ENCODE measurements at places on chromosomes 7 and 10.

DNA sequence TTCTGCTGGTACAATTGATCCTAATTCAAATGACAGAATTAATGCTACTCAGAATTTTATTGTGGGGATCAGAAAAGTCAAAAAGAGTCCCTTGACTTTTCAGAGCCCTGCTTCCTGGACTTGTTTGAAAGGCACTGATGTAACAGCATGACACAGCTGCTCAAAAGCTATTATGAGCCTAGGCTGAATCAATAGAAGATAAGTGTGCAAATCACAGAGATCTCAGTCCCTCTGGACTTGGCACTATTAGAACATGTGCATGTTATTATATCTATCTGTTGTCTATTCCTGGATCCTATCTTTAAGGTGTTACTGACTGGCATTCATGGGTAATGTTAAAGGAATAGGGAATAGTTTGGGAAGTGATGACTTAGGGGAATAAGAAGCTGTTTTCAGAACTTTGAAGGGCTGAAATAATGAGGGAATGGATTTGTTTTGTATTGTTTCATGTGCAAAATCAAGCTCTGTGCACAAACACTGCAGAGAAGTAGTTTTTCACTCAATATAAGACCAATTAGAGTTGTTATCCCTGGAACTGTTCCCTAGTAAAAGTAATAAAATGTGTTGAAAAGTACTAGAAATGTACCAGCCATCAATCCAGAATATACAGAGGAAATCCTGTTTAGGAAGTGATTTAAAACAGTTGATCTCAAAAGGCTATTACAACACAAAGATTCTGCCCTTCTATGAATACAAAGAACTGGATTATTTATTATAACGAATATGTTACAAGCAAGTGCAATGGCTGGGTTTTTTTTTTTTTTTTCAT lies 814.9 kb upstream of the C7orf33 start:
- no peak for DNase-seq

- no peak for DNase-seq
These were observed 167.9 kb downstream of the DIP2C start for GRCh38 chr10:521261-522250.

DNA sequence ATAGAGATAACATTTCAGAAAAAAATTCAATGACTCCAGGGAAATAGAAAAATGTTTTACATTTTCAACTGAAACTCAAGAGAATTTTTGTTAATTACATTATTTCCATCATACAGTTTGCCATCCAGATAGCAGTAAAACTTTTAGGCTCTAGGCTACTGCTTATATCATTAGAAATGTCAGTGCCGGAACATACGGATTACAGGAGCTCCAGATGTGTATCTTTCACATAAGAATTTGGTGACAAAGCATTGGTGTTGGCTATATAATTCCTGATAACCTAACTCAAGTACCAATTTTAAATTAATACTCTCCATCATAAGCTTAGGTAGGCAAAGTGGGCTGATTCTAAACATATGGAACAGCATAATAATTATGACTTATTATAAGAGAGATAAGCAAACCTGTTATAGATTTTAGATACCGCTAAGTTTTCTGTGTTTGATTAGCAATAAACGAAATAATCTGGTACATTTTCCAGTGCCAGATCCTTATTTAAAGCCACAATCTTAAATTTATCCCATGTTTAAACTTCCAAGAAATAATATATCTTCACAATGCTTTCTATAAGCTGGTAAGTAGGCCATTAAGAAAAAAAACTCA lies 637.9 kb downstream of the NXPH1 start:
- DNase-seq: no peak

DNA sequence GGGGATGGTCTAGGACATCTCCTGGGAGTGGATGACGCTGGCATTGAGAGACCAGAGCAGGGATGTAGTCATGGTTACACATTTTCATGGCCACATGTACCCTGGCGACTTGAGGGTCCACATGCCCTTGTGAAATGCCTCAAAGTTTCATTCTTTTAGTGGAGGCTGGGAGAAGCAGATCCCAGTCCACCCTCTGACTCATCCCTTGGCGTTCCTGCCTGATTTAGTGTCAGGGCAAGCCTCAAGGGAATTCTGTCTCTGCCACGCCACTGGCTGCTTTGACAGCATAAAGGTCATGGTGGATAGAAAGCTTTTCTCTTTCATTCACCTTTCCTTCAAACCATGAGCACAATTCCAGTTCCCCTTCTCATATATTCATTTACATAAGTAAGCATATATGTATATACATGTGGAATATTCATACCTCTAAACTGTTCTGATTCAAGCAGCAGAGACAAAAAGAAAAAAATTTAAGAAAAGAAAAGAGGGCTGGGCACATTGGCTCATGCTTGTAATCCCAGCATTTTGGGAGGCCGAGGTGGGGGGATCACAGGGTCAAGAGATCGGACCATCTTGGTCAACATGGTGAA lies 21.8 kb upstream of the KIF5B start:
- no peak for DNase-seq

GRCh38 chr10:127012769-127013152 lies 107.5 kb downstream of the DOCK1 start:
- no peak for DNase-seq

GRCh38 chr10:77832238-77832637 lies 94.3 kb downstream of the DLG5 start:
- DNase-seq: no peak

DNA sequence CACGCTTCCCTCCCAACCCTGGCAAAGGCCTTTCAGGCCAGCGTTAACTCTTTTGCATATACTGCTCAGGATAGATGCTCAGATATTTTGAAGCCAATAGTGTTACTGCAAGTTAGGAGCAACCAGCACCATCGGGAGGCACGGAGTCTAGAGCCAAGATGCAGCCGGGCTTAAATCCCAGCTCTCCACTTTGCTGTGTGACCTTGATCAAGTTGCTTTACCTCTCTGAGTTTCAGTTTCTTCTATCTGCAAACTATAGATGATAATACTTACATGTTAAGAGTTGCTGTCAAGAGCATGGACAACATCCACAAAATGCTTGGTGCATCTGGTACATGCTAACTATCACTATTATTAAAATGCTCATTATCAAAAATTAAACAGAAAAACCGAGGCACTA lies 45.4 kb upstream of the C7orf33 start:
- DNase-seq: no peak

- no peak for DNase-seq
These were observed 42.3 kb downstream of the PRKCQ start for GRCh38 chr10:6537770-6538169.

- no peak for DNase-seq
These were observed 51.2 kb upstream of the CFAP46 start for GRCh38 chr10:132993271-132994184.

- no peak for DNase-seq
These were observed 621.0 kb downstream of the PARD3 start for GRCh38 chr10:34193931-34194626.

GRCh38 chr10:119087271-119087882 lies 6.8 kb upstream of the EIF3A start:
- no peak for DNase-seq

GRCh38 chr7:127833641-127834040 lies 181.6 kb downstream of the SND1 start:
- DNase-seq: no peak

GRCh38 chr10:21961847-21962246 lies 41.7 kb downstream of the DNAJC1 start:
- DNase-seq: no peak

DNA sequence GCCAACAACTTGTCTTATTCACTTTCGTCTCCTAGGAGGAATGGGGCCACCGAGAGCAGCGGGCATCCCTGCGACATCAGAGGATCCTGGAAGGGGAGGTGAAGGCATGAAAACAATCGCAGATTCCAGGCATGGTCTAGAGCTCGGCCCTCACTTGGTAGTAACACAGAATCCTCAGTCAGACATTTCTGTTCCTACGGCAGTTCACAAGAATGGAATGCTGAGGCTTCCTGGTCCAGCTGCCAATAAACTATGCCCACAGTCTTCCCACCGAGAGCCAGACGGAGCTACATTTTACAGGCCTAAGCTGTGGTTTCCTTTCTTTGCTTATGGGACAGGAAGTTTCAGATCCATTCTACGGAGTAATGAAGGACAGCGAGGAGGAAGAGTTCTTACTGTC lies 75.8 kb downstream of the OR13A1 start:
- no peak for DNase-seq

DNA sequence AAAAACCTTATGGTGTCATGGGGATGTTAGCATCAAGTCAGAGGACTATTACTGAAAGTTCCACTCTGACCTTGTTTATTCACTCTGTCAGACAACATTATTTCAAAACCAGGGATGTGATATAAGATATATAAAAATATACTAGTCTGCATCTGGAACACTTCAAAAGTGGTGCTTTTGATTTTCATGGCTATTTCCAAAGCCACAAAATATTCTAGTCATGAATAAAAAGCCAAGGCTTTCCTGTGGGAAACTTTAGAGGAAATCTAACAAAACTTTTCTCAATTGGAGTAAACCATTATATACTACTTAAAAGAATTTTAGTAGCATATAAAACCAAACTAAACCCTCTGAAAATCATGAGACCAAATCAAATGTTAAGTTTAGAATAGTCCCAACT lies 205.2 kb downstream of the TMEM26 start:
- no peak for DNase-seq

- no peak for DNase-seq
These were observed 4.6 kb downstream of the SLC13A4 start for GRCh38 chr7:135723411-135723810.

DNA sequence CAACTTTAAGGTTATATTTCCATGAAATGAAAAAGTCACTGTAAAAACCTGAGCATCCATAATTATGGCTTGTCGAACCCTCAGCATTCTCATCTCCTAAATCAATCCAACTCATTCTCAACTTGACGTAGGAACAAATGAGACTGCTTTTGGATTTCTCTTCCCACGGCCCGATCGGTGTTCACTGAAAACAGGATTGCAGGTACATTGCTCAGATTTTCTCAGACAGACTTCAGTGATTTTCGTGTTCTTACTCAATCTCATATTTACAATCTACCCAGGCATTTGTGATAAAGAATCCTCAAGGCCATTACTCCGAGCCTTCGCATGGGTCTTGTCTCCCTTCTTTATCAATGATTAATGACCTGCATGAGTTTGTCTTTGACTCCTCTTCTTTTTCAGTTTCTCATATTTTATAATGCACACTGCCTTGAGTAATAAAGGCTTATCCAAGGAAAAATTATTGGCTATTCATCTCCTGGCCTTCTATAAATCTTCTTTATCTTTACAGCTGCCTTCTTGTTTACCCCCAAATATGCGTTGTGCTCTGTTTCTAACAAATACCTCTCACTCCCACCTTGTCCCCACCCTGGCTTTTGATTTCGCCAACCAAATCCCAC lies 90.4 kb upstream of the MYO3A start:
- DNase-seq: no peak

DNA sequence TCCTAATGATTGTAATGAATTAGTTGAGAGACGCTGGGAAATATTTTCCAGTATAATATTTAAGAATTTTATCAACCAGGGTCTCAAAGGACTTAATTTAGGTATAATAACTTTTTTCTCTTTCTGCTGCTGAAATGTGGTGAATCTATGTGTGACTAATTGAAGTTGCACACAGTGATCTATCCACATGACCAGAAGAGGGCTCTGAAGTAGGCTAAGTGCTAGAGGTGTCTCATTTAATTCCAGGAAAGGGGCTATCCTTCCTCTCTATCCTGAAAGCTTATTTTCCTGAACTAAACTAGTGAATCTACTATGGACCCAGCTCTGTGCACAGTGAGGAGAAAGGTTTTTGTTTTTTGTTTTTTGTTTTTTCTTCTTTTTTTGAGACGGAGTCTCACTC lies 294.4 kb upstream of the MYO3A start:
- DNase-seq: no peak

All from stimulated activated CD4-positive, alpha-beta T cell treated with anti-CD3 and anti-CD28 coated beads, Interleukin-12 subunit alpha, Interleukin-12 subunit beta, amount 100 ng/mL, for 24 hours (primary cell).